Esophagus squamous epithelium (tissue), 5 donors: ENCODE measurements at places on chromosomes 13 and 19.

DNA sequence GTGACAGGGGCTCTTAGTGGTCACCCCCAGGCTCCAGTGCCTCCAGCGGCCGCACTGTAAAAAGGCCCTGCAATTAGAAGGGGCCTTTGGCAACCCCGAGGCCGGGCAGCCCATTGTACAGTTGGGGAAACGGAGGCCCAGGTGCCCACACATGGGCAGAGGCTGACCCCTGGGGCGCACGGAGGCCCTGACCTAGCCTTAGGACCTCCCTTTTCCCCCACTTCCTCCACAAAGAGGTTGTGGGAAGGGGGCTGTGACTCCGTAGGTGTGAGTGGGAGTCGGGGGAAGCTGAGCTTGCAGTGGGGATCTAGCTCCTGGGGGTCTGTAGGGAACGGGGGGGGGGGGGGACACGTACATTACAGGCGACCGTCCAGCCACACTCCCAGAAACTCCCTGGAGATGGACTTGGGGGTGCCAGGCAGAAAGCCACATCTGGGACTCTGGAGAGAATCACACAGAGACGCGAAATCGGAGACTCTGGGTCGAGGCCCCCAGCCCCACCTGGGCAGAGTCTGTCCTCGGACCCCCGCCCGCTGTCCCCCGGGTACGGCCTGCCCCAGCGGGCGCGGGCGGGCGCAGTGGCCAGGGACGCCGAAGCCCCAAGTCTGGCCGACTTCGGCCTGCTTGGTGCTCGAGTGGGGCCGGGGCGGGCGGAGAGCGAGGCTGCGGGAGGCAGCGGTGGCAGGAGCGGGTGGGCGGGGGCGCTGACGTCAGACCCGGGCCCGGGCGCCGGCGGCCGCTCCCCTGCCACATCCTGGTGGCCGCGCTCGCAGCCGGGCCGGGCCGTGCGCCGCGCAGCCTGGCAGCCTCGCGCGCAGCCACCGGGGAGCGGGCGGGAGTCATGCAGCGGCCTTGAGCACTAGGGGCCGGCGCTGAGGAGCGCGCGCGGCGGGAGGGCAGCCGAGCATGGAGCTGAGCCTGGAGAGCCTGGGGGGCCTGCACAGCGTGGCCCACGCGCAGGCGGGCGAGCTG is at the start of gene ONECUT3:
ONECUT3 (plus strand) TSS at position 750 of the 972 bp plus-strand sequence; CDS start at position 907, 157 bp downstream.
- DNase-seq, result no peak

GRCh38 chr13:31611214-31611613 is 128.1 kb upstream of the RXFP2 start:
- DNase-seq, result no peak

DNA sequence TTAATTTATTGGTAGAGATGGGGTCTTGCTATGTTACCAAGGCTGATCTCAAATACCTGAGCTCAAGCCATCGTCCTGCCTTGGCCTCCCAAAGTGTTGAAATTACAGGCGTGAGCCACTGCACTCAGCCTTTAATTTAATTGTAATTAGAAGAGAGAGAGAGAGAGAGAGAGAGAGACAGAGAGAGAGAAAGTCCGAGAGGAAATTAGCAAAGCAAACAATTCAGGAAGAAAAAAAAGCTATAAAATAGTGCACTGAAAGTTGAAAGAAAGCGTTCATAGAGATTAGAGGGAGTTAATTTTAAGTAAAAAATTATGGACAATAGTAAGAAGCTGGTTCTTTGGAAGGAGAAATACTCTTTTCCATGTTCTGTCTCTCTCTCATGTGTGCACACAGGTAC is 7.0 kb downstream of the GPR32 start:
- DNase-seq, result no peak

DNA sequence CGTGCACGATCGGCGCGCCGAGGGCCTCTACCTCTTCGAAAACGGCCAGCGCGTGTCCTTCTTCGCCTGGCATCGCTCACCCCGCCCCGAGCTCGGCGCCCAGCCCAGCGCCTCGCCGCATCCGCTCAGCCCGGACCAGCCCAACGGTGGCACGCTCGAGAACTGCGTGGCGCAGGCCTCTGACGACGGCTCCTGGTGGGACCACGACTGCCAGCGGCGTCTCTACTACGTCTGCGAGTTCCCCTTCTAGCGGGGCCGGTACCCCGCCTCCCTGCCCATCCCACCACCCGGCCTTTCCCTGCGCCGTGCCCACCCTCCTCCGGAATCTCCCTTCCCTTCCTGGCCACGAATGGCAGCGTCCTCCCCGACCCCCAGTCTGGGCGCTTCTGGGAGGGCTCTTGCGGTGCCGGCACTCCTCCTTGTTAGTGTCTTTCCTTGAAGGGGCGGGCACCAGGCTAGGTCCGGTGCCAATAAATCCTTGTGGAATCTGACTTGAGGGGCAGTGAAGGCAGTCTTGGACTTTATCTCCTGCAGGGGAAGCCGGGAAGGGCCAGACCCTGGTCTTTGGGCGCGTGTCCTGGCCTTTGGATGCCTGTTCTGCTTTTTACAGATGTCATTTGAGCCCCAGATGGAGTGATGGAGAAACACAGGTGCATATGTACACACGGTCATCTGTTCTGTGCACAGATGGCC is 2.2 kb downstream of the CLEC11A start:
- no peak for DNase-seq

- no peak for DNase-seq
Measured at GRCh38 chr19:28582344-28582743, 630.6 kb downstream of the UQCRFS1 start.

- DNase-seq, result no peak
Measured at GRCh38 chr19:18637673-18638630, 1.1 kb downstream of the KLHL26 start.

DNA sequence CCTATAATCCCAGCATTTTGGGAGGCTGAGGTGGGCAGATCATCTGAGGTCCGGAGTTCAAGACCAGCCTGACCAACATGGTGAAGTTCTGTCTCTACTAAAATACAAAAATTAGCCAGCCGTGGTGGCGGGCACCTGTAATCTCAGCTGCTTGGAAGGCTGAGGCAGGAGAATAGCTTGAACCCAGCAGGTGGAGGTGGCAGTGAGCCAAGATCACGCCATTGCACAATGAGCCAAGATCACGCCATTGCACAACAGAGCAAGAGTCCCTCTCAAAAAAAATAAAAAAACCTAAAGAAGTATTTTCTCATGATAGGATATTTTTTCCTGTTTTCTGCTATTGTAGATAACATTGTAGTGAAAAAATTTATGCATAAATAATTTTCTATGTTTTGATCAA is 13.3 kb downstream of the IFT88 start:
- no peak for DNase-seq

DNA sequence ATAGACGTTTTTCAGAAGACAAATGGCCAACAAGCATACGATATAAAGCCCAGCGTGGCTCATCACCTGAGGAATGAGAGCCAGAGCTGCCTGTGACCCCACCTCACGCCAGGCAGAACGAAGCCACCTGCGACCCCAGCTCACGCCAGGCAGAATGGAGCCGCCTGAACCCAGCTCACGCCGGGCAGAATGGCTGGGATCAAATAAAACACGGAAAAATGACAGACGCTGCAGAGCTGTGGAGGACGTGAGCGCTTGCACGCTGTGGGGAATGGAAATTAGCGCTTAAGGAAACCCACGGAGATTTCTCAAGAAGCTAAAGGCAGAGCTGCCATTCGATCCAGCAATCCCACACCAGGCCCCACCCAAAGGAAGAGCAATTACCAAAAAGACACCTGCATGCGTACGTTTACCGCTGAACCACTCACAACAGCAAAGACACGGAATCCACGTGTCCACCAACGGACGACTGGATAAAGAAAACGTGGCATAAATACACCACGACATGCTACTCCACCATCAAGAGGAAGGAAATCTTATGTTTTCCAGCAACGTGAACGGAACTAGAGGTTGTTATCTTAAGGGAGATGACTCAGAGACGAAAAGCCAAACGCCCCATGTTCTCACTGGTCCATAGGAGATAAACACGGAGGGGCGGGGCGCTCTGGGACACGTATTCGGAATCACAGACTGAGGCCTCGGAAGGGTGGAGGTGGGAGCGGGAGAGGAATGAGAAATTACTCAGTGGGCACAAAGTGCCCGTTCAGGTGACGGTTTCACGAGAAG is 30.7 kb upstream of the C13orf46 start:
- DNase-seq, result no peak

GRCh38 chr13:40564342-40565001 is 102.0 kb downstream of the FOXO1 start:
- no peak for DNase-seq

GRCh38 chr13:110233951-110234280 is 73.0 kb downstream of the COL4A1 start:
- DNase-seq, result no peak

DNA sequence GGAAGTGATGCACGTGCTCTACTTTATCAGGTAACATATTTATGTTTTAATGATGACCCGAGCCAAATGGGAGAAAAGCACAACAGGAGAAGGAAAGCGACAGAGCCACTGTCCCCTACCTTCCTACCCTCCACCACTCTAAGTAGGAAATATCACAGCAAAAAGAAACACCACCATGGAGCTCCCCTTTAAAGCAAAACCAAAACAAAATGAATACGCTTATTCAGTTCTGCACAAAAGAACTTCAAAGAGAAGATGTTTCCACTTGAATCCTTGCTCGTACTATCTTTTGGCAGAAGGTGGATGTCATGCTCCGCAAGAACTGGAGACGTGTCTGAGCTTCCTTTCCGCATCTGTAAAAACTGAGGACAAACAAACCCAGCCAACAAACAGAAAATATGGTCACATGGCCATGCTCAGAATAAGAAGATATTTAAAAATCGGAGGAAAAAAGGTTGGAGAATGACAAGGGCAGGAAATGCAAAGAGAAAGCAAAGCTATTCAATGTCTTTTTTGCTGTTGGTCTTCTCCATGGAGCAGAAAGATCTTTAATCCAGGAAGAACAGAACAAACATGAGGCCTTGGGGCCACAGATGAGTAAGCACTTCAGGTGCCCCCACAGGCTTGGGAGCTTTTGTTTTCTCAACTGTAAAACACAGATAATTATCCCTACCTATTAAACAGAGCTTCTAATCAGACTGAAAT is 19.5 kb downstream of the N4BP2L1 start:
- no peak for DNase-seq

GRCh38 chr19:56764196-56764695 is 76.3 kb downstream of the PEG3 start:
- DNase-seq, result no peak

- DNase-seq, result no peak
Measured at GRCh38 chr13:114068656-114069318, 63.6 kb downstream of the RASA3 start.

DNA sequence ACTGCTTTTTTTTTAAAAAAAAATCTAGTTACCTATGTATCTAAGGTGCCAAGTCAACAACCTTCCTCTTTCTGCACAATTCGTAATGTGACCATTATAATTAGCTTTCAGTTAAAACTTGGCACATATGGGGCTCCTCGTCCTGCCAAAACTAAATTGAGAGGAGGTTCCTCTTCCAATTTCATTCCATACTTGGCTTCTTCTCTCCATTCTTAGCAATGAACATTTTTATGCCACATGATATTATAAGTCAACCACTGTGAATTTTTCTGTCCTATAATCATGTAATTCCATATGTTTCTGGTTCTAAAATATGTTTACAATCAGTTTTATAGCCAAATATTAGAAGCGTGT is 177.0 kb downstream of the DCLK1 start:
- DNase-seq, result no peak

DNA sequence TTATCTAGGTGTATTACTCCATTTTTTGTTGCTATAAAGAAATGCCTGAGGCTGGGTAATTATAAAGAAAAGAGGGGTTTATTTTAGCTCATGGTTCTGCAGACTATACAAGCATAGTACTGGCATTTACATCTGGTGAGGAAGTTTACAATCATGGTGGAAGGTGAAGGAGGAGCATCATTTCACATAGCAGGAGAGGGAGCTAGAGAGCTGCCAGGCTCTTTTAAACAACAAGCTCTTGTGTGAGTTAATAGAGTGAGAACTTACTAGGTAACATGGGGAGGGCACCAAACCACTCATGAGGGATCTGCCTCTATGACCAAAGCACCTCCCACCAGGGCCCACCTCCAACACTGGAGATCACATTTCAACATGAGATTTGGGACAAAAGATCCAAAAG is 221.7 kb upstream of the GPC6 start:
- no peak for DNase-seq

DNA sequence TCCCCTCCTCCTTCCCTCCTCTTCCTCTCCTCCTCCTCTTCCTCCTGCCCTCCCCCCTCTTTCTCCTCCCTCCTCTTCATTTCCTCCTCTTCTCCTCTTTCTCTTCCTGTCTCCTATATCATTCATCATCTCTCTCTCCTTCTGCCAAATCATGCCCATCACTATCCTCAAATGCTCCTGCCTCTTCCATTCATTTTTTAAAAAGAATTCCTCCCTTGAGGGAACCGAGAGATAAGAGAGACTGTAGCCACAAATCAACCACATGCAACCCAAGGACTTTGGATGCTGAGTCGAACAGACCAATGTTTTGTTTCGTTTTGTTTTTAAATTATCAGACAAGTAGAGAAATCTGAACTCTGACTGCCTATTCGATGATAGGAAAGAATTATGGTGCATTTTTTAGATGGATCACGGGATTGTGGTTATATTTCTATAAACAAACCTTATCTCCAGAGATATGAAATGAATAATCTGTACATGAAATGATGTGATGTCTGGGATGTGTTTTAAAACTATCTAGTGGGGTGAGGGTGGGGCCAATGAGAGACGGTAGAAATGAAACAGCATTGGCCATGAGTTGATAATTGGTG is 9.5 kb upstream of the ZNF541 start:
- DNase-seq, result no peak

- DNase-seq, result no peak
Measured at GRCh38 chr19:16254851-16255408, 57.2 kb downstream of the AP1M1 start.

DNA sequence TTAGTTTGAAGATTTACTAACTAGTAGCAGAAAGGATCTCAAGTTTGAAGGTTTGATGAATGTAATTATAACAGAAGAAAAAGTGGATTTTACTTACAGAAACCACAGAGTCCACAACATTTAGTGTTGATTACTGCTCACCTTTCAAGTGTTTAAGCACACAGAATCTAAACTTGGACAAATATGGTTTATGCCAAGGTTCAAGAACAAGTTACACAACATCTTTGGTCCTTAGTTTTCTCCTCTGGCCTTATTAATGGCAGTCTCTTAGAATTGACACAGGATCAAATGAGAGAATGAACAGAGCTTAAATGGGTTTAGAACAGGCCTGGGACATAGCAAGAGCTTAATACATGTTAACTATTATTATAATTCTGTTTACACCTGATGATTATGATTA is 133.0 kb downstream of the RBM26 start:
- DNase-seq, result no peak

DNA sequence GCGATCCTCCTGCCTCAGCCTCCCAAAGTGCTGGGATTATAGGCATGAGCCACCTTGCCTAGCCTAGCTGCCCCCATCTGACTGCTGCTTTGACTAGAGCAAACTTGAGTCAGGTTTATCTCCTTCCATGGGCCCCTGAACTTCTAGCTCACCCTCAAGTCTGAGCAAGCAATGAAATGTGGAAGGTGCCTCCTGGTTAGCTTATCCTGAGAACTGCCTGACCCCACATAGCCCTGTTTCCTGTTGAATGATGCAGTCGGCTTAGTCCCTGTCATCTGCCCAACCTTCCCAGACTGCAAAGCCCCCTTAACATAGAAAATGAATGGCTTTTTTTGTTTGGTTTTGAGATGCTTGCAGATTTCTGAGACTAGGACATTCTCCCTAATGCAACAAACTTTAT is 8.9 kb upstream of the TMEM160 start:
- DNase-seq, result no peak
